ENCODE measurements at places on chromosomes 1 and 21.

- no peak for DNase-seq
Measured at GRCh38 chr1:2956576-2956975, 64.7 kb upstream of the ACTRT2 start.

DNA sequence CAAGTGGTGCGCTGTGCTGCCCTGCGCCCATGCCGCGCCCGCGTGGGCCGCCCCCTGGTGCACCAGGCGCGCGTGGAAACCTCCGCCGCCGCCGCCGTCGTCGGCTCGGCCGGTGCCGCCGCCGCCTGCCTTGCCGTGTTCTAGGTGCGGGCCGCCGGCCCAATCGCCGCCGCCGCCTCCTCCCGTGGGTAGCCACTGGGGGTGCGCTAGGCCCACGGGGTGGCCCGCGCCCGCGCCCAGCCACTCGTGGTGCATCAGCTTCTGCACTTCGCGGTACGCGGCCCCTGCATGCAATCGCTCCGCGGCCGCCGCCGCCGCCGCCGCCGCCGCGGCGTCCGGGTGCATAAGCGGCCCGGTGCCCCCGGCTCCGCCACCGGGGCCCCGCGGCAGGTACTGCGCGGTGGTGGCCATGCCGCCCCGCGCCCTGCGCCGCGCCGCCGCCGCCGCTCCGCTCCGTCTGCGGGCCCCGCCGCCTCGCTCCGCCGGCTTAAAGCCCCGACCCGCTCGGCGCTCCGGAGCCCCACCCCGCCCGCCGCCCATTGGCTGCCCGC lies at the start of gene POU3F1:
TSS of gene POU3F1 (minus strand) at position 461 of the 551 bp plus-strand sequence. CDS start at position 411, 50 bp downstream.
- DNase-seq, result no peak

DNA sequence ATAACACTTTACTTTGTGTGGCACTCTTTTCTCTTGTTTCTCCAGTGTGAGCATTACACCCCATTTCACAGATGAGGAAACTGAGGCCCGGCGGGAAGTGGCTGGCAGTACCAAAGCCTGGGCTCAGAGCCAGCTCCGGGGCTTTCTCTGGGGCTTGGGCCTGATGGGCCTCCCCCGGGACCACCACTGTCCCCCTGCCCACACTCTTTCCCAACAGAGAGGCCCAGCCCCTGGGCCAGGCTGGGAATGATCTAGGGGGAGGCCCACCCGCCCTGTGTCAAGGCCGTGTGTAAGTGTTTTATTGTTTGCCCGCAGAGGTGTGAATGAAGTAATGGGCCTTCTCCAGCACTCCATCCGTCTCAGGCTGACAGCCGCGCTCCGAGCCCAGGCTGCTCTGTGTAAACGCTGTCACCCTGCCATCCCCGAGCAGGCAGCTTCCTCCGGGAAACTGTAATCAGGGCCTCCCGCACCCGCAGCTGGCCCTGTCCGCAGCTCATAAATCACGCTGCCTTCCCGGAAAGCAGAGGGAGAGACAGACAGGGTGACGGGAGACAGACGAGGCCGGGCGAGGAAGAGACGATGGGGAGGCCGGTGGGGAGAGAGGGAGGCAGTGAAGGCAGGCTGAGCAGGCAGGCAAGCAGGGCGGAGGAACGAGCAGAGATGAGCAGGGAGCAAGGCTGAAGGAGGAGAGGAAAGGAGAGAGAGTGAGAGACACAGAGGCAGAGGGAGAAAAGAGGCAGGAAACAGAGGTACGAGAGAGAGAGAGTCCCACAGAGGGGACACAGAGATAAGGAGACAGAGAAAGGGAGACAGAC lies 109.7 kb upstream of the ZBTB40 start:
- peak; percentile 68 for DNase-seq

DNA sequence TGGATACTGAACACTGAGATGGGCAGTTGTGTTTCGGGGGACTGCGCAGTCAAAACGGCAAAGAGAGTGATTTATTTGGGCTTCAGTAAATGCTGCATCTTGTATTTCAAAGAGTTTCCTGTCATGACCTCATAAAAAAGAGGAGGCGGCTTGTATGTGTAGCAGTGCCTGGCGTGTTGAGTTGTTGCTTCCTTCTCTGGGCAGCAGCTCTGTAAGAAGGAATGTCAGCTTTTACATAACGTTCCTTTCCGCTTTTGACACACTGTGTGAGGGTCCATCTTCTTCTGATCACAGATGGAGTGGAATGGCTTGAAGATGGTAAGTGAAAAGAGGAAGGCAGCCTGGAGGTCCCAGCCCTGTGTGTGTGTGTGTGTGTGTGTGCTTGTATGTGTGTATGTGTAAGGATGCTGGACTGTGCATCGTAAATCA lies 941 bp downstream of the ELAVL4 start:
- no peak for DNase-seq

DNA sequence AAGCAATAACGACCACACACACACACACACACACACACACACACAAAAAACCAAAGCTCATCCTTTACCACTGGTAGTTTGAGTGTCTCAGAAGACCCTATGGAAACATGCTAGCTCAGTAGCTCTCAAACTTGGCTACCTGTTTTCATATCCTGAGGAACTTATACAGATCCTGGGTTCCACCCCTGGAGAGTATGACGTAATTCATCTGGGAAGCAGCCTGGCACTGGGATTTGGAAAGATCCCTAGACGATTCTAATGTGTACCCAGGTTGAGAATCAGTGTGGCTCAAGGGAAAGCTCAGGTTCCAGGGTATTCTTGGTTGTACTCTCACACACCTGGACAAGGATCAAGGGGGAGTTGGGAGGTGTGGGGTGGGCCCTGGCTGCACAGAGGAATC lies 85.9 kb downstream of the SELENOF start:
- no peak for DNase-seq

- DNase-seq, result peak; percentile 87
Measured at GRCh38 chr1:201184307-201185122, 6.1 kb upstream of the IGFN1 start.

DNA sequence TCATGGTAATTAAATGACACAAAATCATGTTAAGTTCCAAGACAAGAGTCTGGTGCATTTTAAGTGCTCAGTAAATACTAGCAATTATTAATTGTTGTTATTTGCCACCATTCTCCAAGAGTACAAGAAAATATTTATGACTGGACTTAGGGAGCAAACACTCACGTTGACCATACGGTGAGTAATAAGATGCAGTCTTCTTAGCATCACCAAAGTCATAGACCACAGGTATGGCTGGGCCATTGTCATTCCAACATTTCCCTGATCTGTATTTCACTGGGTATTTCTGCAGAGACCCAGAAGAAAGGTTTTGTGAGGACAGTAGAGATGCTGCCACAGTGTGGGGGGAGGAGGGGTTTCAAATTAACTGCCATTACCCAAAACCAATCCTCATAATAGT lies 4.7 kb downstream of the ITLN2 start:
- DNase-seq, result no peak

DNA sequence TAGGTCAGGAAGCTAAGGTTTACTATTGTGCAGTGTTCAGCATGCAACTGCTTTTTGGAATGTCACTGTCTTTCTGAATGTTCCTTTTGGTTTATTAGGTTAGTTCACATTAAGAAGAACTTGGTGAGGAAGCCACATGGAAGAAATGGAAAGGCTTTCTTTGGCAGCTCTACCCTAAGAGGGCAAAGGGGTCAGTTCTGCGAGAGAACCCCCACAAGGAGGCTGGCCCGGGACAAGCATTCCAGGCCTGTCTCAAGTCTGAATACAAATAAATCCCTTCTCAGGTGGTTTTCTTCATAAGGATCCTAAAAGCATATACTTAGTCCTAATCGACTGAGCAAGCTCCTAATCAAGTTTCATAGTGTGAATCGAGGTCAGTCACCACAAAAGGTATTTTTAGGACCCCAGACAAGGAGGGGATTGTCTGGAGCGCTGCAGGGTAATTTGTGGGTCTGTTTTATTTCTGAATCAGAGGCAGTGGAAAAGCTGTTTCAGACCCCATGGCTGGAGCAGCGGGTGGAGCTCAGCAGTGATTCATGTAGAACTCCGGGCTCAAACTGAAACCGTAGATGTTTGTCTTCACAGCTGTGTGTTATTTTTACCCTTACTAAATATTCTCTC lies 63.3 kb downstream of the ERG start:
- no peak for DNase-seq

GRCh38 chr21:46141767-46142581 lies 13.4 kb downstream of the FTCD start:
- no peak for DNase-seq

DNA sequence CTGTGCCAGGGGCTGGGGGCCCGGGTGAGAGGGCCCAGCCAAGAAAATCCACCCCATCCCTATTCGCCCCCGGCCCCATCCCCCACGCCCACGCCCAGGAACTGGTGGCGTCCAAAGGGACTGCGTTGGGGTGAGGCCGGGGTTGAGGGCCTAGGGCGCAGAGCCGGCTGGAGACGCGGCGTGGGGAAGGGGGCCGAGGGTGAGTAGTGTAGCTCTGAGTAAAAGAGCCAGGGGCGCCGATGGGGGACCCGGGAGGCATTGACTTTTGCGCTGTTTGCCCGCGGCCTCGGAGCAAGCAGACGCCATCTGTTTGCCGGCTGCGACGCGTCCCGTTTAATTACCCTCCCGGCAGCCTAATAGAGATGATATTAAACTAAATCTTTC lies 3.5 kb upstream of the DMRTA2 start:
- no peak for DNase-seq

All from HuH-7 (cell line).